Muscle of leg (tissue), 16 donors: ENCODE measurements at places on chromosomes 7 and 10.

DNA sequence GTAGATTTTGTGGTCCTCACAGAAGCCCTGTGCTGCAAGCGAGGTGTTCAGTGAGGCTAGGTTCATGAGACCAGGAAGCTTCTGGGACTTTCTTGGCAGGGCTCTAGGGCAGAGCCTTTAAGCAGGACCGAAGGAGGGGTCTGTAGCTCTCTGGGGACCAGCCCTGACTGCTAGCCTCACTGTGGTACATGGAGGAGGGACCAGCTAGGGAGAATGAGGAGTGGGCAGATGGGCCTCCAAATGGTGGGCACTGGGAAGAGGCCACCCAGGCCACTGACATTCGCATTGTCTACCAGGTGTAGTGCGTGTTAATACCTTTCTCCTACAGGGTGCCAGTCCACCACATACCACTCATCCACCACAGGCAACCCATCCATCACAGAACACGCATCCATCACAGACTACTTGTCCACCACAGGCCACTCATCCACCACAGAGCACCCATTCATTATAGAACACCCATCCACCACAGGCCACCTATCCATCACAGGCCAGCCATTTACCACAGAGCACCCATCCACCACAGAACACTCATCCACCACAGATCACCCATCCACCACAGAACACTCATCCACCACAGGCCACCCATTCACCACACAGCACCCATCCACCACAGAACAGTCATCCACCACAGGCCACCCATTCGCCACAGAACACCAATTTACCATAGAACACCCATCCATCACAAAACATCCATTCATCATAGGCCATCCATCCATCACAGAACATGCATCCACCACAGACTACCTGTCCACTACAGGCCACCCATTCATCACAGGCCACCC, 31.6 kb upstream of the ZNF488 start:
- DNase-seq = no peak

DNA sequence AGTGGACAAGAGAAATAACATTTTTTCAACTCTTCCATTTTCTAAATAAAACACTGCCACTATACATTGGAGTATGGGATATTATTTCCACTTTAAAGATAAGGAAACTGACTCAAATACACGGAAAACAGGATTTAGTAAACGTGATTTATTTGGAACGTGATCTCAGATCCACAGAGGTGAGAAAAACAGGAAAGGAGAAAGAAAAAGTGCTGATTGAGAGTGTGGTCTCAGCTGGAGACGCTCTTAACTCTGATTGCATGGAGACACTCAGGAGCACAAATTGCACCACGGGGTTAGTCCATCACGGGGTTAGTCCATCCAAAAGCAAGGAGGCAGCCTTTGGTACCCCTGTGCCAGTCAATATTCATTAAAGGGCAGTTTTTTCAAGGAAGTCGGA, 142.5 kb downstream of the GNAT3 start:
- no peak for DNase-seq

DNA sequence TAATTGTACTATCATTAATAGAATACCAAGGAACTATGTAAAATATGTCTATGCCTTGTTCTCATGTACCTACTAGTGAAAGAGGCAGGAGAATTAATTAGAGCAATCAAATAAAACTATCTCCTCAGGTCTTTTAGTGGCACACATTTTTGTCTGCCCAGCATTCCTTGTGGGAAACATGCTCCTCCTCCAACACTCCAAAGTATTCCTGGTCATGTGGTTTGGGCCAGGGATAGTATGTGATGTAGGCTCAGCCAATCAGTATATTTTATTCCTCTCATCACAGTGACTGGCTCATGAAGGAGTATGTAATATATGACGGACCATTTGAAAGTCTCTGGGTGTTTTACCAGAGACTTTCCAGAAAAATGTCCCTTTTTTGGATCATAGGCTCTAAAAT, 16.7 kb upstream of the SYPL1 start:
- no peak for DNase-seq

- DNase-seq = no peak
These were observed 32.9 kb downstream of the TACC2 start for GRCh38 chr10:122021828-122022227.

DNA sequence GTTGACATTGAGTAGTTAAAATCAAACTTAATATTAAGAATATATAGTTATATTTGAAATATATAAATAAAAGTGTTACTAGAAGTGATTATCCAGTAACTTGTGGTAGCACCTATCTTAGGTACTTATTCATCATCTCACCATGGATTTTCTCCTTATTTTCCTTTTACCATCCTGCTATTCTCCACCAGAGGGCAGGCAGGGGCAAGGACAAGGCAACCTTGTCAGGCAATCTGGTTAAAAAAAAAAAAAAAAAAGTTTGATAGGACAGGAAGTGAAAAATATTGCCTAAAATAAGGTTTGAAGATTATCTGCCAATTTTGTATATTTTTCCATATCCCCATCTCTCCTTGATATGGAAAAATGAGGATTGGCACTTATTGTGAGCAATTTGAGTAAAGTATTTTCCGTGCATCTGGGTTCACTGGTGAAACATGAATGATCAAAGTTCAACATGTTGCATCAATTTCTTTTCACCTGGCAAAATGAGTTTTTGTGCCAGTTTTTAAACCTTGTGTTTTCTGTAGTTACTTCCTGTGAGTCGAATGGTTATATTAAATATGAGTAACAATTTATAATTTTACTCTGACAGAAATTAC, 256.7 kb downstream of the AGMO start:
- DNase-seq = peak; percentile 67

DNA sequence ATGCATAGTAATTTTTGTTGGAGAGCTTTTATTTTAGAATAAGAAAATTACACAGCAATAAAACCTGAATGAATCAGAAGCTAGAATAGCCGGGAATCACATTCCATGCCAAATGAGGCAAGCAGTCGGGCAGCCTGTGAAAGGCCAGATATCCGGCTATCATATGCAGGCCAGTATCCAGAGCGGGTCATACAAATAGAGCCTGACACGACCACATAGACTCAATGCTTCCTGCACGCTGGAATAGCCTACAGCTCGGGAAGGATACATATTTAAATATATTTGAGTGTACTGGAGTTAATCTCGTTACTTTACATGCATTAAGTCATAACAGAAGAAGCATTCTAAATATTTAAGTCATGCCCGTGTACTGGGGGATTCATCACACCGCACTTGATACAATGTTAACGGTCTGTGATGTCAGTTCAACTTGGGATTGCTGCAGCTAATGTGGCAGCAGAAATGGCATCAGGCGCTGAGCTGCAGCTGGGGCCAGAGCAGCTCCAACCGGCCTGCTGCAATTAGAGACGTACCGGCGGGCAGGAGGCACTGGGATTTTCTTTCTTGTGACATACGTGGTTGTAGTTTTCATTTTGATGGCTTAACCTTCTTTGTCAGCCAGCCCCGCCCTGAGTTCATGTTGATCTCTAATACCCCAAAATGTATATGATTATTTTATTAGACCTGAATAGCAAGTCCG, 112.0 kb downstream of the EBF3 start:
- DNase-seq = no peak

DNA sequence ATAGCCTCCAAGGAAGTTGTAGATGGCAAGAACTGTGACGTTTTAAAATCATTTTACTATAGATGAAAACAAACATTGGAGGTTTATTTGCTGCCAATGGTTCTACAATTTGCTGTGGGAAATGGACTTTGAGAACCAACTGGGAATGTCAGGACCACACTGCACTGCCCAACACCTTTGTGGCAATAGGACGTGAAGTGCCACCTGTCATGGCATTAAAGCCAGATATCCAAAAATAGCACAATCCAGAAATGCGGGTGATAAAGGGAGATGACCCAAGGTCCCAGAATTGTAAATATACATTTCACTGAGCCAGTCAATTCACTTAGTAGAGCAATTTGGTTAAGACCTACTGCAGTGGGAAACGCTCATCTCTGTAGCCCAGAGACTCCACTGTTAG, 116.4 kb downstream of the MPP7 start:
- DNase-seq = no peak

GRCh38 chr7:990933-991728, 8.2 kb downstream of the CYP2W1 start:
- no peak for DNase-seq

DNA sequence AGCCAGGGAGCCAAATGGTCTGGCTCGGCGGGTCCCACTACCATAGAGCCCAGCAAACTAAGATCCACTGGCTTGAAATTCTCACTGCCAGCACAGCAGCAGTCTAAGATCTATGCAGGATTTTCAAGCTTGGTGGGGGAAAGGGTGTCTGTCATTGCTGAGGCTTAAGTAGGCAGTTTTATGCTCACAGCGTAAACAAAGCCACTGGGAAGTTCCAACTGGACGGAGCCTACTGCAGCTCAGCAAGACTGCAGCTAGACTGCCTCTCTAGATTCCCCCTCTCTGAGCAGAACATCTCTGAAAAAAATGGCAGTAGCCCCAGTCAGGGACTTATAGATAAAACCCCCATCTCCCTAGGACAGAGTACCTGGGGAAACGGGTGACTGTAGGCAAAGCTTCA, 277.6 kb upstream of the PHF14 start:
- DNase-seq = no peak

GRCh38 chr7:47712416-47712815, 130.5 kb upstream of the TNS3 start:
- DNase-seq = no peak

DNA sequence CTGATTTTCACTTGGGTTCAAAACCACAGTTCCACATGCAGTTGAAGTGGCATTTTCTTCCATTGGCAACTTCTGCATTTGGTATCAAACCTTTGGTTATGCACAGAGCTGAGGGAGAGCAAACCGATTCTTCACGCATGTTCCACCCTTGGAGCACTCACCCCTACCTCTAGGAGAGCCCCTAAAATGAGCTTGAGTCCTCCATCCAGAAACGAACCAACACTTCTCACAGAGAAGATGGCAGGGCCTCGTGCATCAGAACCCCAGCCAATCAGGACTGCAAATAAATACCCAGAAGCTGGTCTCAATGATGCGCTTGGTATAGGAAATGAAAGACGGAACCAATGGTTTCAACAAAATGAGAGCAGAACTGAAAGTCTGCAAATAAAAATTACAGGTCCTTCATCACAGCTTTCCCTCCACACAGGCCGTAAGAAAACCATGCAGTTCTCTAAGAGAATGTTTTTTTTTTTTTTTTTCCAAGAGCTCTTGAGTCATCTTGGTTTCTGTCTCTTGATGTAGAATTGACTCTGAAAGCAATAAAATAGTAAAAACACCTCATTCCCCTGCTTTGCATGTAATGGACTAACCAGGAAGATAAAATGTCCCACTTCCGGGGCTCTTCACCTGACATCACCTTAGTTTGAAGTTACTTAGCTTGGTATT, 23.9 kb downstream of the KLF6 start:
- DNase-seq = no peak

GRCh38 chr7:28755255-28755654, 202.9 kb downstream of the TRIL start:
- peak; percentile 78 for DNase-seq

DNA sequence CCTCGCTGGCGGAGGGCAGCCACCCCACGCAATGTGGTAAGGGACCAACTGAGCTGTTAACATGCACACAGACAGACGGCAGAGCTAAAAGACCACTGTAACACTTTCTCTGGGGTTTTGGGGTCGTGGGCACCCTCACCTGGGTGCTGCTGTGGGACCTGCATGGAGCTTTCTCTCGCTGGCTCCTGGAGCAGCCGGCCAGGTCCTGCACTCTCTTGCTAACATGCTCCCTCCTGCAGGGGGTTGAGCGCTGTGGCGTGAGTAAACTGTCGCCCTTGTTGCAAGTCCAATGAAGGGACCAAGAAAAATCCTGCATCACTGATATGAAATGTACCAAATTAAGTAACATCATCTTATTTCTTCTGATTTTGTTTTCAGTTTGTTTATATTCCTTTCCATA, 92.0 kb downstream of the ADK start:
- no peak for DNase-seq

- no peak for DNase-seq
These were observed 6.3 kb downstream of the CXCL12 start for GRCh38 chr10:44378626-44379025.

- DNase-seq = no peak
These were observed 54.8 kb downstream of the PPP1R17 start for GRCh38 chr7:31741852-31742251.

DNA sequence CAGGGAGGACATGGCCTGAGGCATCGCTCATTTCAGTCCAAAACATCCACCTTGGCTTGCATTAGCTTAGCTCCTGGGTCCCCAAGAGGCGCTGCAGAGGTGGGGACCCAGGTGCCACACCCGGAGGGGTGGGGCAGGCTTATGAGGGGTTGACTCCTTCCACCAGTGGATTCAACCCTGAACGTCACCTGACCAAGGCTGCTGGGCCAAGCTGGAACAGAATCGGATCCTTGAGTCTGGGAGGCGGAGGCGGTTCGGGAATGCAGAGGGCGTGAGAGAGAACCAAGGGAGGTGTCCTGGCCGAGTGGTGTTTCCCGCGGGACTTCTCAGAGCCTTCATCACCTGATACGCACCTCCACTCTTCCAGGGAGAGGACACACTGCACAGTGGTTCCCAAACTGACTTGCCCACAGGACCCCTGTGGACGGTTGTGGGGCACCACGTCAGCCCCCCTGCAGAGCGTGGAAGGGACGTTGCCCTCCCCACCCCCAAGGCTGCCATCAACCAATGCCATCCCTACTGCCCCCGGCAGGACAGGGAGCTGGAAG, 4.5 kb upstream of the MICALL2 start:
- DNase-seq = no peak

DNA sequence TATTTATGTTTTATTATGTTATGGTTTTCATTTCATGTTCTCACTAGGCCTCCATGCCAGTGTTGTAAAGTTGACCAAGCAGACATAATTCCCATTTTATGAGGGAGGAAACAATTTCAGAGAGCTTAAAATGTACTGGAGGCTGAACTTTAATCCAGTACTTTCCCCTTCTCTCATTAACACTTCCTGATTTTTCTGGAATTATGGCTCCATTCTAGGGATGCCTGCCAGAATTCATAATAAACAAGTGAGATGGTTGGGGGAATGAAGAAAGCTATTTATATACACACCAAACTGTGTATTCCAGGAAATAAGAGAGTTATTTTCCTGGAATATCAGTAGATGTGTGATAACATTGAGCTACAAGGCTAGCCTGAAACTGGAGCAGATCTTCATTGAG, 6.9 kb downstream of the TMEM236 start:
- no peak for DNase-seq

GRCh38 chr7:23027261-23027660, 13.3 kb upstream of the HYCC1 start:
- no peak for DNase-seq

DNA sequence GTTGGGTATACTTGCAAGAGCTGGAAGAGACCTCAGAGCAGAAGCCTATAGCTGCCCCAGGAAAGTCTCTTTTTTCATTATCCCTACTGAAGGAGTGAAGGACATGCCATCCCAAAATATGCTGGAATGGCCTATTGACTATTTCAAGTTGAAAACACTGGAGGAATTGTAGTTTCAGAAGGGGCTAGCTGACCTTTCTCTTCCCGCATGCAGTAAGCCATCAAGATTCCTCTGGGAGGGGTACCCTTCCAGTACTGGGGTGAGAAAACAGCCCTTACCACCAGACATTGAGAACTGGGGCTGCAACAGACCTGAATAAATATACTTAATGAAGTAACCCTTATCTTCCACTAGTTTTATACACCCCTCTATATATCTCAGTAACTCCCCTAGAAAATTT, 41.7 kb downstream of the CHCHD3 start:
- no peak for DNase-seq
